Activated CD4-positive, alpha-beta memory T cell treated with anti-CD3 and anti-CD28 coated beads, Interleukin-2, amount 10 ng/mL, durations not matched to agents 7 days and 5 days (primary cell): ENCODE measurements at places on chromosomes 2 and 18. TPM values are rescaled to one million over a fixed set of nuclear protein-coding genes. Genes with fewer than 3 reads are reported as not detected.

DNA sequence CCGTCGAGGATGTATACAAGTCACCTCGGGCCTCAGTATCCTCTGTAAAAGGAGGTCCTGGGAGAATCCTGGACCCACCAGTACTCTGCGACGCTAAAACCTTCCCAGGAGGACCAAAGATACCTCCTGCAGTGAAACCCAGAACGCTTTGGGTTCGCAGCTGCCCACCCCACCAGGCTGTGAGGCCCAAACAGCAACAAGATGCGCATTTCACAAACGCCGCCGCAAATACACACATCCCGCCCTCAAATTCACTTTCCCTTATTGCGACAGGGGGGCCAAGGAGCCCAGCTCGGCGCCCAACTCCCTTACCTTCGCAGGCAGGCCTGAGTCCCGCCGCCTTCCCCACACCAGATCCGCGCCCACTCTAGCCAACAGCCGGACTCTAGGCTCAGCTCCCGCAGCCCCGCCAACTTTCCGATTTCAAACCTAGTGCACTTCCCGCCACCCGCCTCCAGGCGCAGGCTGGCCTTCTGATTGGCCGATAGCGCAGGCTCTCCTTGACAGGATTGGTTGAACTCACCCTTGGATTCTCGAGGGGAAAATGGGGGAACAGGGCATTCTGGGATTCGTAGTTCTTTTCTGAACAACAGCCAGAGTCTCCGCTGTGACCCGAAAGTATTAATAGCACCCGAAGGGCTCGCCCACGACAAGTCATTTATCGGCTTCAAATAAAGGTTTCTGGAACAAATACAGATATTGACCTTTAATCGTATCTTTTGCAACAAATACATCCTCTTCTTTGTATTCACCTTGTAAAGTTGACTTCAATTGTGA is at the start of gene SPC25:
Gene SPC25, minus strand, starts transcription at position 425 of the 777 bp plus-strand sequence. CDS start 911 bp downstream, outside the sequence.
- peak; percentile 93 for DNase-seq

- DNase-seq, result no peak
Measured at GRCh38 chr2:36376992-36377738, 21.6 kb downstream of the CRIM1 start.

DNA sequence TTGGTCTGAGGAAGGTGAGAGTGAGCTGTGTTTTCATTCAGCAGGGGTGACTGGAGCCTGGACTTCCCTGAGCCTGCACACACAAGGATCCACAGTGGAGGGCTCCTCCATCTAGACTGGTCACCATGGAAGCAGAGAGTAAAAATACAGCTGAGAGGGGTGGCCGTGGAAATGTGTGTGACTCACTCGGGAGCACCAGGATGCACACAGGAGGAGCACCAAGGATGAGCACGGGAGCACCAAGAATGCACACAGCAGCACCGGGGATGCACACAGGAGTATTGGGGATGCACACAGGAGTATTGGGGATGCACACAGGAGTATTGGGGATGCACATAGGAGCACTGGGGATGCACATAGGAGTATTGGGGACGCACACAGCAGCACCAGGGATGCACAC is 365.2 kb upstream of the MYT1L start:
- no peak for DNase-seq

DNA sequence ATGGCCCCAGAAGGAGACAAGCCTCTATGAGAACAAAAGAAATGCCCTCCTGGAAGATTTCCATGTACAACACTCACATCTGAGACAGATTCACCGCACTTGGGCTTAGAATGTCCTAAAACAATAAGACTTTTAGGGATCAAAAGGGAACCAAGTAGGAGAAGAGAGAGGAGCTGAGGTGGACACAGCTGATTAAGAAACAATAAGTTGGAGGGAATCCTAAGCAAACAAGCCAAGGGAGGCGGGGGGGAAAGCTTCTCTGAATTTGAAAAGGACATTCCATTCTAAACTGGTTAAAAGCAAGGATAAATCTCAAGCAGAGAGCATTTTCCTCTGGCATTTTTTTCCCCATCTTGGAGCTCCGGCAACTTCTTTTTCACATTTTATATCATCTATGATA is 9.9 kb downstream of the ACVR1 start:
- no peak for DNase-seq

GRCh38 chr2:193549661-193550060 is 1354.9 kb upstream of the TMEFF2 start:
- no peak for DNase-seq

DNA sequence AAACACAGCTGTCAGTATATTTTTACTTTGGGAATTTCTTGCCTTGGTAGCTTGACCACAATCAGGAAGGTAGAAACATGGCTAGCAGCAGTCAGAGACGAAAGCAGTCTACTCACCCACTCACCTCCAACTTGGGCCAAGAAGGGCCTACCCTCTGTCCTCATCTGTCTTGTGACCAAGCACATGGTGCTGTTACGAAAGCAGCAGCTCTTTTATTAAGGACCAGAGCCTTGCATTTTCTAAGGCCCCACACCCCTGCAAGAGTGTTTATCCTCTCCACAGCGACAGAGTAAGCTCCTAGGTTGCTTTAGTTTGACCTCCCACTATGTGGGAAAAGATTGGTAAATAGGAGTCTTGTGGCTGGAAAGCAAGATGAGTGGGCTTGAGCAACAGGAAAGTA is 31.3 kb upstream of the MSTN start:
- DNase-seq, result no peak

- DNase-seq, result no peak
Measured at GRCh38 chr2:341017-341542, 53.2 kb upstream of the ALKAL2 start.

- no peak for DNase-seq
Measured at GRCh38 chr2:102052365-102052764, 60.6 kb downstream of the IL1R2 start.

DNA sequence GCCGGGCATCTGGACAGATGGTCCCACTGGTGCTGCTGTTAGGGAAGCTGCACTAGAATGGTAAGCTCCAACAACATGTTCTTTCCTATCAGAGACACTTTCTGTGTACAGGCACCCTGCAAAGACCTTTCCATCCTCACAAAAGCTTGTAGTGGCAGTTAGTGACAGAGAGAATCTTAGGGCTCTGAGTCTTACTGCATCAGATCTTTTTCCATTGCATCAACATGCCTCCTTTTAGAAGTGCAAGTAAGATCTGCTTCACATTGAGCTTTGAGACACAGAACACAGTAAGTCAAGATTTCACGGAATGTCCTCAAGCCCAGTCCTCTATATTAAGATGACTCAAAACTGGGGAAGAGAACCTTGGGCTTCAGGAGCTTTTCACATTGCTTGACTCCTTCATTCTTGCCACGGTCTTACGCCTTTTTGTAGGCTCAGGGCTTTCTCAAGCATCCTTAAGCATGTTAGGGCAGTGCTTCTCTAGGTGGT is 52.6 kb downstream of the ARL4C start:
- no peak for DNase-seq

GRCh38 chr2:233358947-233359346 is 4.7 kb downstream of the DGKD start:
- DNase-seq, result no peak

- no peak for DNase-seq
Measured at GRCh38 chr2:139369423-139370409, 589.5 kb upstream of the NXPH2 start.

DNA sequence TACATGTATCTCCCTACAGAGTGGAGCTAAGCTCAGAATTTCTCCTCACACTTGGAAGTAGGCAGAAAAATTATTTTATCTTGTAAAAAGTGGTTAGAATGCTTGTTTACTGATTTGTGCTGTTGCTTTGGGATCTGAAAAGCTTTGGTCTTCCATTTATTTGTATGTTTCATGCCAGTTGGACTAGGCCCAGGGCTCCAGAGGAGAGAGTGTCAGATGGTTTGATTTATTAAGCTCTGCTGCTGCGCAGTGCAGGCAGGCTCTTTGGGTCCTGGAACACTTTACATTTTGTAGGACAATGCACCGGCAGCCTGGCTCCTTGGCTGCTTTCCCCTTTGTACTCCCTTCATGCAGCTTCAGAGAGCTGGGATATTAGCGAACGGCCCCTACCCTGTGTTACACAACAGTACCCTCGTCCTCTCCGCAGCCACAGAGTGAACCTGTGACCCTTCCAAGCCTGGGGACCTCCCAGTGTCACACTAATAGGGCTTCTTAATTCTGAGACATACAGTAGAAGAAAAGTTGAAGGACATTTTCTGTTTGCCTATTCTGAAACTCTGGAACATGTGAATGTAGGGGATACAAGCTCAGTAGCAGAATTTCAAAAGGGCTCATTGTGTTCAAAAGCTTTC is 56.7 kb upstream of the EML6 start:
- DNase-seq, result no peak

HRH4 gene
- total RNA-seq, result 0.65 TPM

UGT1A5 gene
- not detected for total RNA-seq

TTLL4 gene
- total RNA-seq, result 29.2 TPM

ARHGAP25 gene
- total RNA-seq, result 128 TPM

ITPRID2 gene
- total RNA-seq, result 53.0 TPM

UPP2 gene
- not detected for total RNA-seq

IL36A gene
- total RNA-seq, result not detected

PSMA8 gene
- 0.83 TPM for total RNA-seq

C2orf92 gene
- total RNA-seq, result 9.8 TPM

C2orf69 gene
- 19.2 TPM for total RNA-seq
